Esophagus muscularis mucosa (tissue), 4 donors: ENCODE measurements at places on chromosomes 7 and 10. TPM values are rescaled to one million over a fixed set of nuclear protein-coding genes. Genes with fewer than 3 reads are reported as not detected.

Gene FGF8
- total RNA-seq = not detected

DNA sequence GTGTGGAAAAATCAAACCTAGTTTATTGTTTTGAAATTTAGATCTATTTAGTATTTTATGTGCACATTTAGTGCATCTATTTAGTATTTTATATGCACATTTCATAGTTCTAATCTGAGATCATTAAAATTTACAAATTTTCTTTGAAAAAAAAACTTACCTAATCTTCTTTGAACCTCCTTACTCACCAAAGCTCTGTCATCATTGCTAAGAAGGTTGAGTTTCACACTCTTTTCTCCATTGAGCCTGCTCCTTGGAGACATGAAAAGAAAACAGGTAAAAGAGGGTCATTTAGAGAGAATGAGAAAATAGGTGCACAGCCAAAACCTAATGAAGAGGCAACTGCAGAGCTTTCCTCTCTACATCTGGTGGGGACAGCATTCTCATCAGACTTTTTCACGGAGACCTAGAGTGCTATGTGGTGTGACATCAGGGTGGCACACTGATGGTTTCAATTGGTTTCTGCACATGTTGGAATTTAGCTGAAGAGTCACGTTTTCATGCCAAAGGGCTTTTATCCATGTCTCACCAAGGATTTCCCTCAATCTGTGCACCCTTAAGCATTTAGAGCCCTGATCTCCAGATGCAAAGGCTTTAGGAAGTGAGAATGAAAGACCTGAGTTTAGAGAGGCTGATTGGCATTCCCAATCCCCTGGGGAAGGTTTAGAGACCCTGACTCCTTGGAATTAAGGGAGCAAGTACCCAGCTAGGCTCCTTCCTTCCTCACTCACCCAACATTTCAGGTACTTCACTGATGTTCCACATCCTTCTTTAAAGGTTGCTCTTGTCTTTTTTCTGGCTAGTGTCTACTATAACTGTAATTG, 89.2 kb upstream of the CAPZA2 start:
- H3K36me3 ChIP-seq = no peaks in the 10 kb centered on the region
- no peak overlapping the region for H3K4me3 ChIP-seq
- H3K4me1 ChIP-seq = no peaks in the 10 kb centered on the region
- no peak for DNase-seq
- H3K27ac ChIP-seq = no peak overlapping the region

Gene IDI2
- not detected for total RNA-seq

- DNase-seq = no peak
- H3K27ac ChIP-seq = no peak overlapping the region
- H3K36me3 ChIP-seq = peaks cover 6% of the 10 kb centered on the region
- H3K4me1 ChIP-seq = no peaks in the 10 kb centered on the region
- no peak overlapping the region for H3K4me3 ChIP-seq
These were observed 7.9 kb downstream of the TUBAL3 start for GRCh38 chr10:5396556-5397300.
